Upper lobe of left lung (tissue), 6 donors: ENCODE measurements at places on chromosomes 13 and 19. TPM values are rescaled to one million over a fixed set of nuclear protein-coding genes. Genes with fewer than 3 reads are reported as not detected.

DNA sequence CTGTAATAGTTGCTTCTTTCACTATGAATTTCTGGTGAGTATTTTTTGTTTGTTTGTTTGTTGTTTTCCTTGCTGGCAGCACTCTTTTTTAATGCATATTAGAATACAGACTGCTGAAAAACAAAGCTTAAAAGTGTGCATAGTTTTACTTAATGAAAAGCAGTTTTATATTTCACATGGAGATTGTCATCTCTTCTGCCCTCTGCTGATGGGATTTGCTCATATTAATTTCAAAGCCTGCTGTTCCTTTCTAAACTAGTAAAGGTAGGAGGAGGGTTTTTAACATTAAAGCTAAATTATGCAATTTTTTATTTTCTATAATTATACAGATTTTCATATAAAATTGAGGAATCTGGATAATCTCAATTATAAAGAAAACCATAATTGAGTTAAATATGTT is 692.6 kb upstream of the SLITRK1 start:
- H3K36me3 ChIP-seq, result no peaks in the 10 kb centered on the region
- no peak overlapping the region for H3K27ac ChIP-seq
- H3K27me3 ChIP-seq, result no peaks in the 10 kb centered on the region
- no peak for DNase-seq
- H3K4me3 ChIP-seq, result no peak overlapping the region

DNA sequence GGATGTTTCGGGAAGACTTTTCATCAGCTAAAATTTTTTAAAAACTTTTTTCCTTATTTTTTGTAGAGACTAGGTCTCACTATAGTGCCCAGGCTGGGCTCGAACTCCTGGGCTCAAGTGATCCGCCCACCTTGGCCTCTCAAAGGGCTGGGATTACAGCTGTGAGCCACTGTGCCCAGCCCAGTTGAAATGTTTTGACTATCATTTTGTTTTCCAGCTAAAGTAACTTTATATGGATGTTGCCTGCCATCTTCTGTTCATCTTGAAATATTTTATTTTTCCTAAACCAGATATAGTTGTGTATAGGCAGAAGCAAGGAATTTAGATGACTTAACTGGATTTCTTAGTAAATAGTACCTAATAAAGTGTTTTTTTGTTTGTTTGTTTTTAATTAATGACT is 7.0 kb downstream of the CAB39L start:
- H3K4me1 ChIP-seq, result no peaks in the 10 kb centered on the region
- no peak for DNase-seq
- no peaks in the 10 kb centered on the region for H3K27me3 ChIP-seq
- peaks cover 5% of the 10 kb centered on the region for H3K36me3 ChIP-seq

The KBTBD7 gene
- 8.9 TPM for total RNA-seq

The CRTC1 gene
- total RNA-seq, result 16.1 TPM

- no peak for DNase-seq
- no peaks in the 10 kb centered on the region for H3K36me3 ChIP-seq
- no peak overlapping the region for H3K4me3 ChIP-seq
- H3K27ac ChIP-seq, result no peak overlapping the region
Measured at GRCh38 chr19:19549804-19550464, 11.9 kb downstream of the CILP2 start.

DNA sequence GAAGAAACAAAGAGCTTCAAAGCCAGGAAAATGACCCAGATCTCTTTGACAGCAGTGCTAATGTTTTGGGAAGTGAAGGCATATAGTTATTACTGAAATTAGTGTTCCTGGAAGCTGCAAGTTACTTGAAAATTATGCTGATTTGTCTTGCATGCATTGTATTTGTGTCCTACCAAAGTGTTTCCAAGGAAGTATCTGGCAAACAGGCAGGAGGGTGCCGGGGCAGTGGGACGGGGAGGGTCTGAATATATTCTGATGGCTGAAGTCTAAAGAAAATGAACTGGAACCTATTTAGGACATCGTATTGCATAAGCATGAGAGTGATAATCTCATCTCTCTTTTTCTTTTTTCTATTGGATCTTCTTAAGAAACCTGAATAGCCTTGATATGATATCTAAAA is 9.0 kb downstream of the RNASEH2B start:
- H3K4me3 ChIP-seq, result no peak overlapping the region
- DNase-seq, result no peak
- H3K27me3 ChIP-seq, result no peaks in the 10 kb centered on the region
- no peak overlapping the region for H3K27ac ChIP-seq
- peaks cover 12% of the 10 kb centered on the region for H3K4me1 ChIP-seq
- no peaks in the 10 kb centered on the region for H3K36me3 ChIP-seq

The BCAM gene
- 271 TPM for total RNA-seq

DNA sequence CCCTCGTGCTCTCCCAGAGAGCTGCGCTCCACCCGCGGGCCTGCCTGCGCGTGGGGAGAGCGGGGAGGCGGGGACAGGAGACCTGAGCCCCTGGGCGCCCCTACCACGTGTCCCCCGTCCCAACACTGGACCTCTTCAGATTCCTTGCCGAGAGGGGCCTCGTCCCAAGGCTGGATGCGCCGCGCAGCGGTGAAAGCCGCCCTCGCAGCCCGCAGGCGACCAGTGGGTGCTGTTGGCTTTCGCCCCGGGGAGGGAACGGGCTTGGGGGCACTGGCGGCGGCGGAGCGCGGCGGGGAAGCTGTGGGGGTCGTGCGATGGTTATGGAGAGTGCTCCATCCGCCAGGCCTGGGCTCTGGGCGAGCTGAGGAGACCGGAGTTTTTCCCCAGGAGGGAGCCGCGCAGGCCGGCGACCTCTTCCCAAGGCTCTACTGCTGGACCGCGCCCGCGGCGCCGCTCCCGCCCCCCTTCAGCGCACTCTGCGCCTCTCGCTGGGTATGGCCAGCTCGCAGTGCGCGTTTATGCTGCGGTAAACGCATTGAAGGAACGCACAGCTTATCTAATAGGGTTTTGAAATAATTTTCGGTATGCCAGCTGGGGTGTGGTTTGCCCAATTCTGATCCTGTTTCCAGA is 17.2 kb upstream of the RNF17 start:
- H3K4me1 ChIP-seq, result peaks cover 27% of the 10 kb centered on the region
- DNase-seq, result no peak
- no peak overlapping the region for H3K27ac ChIP-seq
- no peaks in the 10 kb centered on the region for H3K36me3 ChIP-seq
- peak overlapping the region; percentile 43 for H3K4me3 ChIP-seq
- H3K27me3 ChIP-seq, result peaks cover 18% of the 10 kb centered on the region
